ENCODE measurements at places on chromosomes 1 and 21.

DNA sequence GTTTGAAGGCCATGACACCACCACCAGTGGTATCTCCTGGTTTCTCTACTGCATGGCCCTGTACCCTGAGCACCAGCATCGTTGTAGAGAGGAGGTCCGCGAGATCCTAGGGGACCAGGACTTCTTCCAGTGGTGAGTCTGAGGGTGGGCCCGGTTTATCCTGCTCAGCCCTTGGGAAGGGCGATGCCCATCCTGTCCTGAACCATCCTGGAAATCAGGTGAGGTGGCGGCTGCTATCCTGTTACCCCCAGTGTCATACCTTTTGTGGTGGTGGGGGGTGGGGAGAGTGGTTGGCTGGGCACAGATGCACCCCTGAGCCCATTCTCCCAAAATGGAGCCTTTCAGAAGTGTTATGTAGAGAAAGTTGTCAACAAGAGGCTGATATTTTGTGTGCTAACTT lies 16.3 kb downstream of the CYP4B1 start:
- no peak for DNase-seq

DNA sequence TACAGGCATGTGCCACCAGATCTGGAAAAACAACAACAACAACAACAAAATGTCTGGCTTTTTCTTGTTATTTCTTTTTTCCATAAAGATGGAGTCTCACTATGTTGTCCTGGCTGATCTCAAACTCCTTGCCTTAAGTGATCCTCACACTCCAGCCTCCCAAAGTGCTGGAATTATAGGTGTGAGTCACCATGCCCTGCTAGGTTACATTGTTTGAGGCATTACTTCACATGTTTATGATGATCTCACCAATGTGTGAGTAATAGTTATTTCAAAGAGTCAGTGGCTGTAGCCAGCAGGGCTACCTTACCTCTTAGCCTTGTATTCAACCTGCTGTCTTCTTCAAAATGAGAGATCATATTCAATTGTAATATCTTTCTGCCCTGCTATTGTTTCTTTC lies 445.7 kb downstream of the AMY1C start:
- DNase-seq, result no peak

DNA sequence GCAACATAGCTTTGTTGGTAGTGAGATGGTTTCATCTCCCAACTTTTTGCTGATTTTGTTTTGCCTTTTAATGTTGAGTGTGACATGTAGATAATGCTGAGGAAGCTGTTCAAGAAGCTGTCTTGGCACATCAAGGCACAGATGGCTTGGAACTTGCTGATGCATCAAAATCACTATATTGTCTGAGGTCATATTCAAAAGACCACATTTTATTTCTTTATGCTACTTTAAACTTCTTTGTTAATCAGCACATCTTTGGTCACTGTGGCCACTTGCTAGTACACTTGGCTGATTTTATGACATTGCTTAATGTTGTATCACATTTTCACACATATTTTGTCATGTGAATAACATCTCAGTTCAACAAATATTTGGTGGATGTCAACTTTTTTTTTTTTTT lies 87.1 kb upstream of the BCL10 start:
- DNase-seq, result no peak

DNA sequence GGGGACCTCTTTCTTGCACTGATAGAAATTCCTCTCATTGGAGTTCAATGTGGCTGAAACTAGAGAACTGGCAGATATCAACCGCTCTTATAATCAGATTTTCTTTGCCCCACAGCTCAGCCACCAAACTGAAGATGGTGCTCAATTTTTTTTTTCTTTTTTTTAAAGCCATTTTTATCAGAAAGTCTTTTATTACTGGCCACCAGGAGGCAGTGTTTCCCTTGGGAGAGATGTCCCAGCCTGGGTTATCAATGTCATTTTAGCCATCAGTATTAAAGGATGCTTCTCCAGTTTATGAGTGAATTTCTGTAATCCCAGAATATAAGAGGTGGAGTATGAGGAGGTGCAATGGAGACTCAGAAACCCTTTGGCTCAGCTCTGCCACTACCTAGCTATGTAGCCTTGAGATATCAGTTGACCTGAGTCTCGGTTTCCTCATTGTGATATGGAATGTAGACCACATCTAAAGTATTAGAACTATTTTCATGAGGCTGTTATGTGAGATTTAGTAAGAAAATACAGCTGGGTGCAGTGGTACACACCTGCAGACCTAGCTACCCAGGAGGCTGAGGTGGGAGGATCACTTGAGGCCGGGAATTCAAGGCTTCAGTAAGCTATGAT lies 27.6 kb downstream of the CD244 start:
- DNase-seq, result no peak

DNA sequence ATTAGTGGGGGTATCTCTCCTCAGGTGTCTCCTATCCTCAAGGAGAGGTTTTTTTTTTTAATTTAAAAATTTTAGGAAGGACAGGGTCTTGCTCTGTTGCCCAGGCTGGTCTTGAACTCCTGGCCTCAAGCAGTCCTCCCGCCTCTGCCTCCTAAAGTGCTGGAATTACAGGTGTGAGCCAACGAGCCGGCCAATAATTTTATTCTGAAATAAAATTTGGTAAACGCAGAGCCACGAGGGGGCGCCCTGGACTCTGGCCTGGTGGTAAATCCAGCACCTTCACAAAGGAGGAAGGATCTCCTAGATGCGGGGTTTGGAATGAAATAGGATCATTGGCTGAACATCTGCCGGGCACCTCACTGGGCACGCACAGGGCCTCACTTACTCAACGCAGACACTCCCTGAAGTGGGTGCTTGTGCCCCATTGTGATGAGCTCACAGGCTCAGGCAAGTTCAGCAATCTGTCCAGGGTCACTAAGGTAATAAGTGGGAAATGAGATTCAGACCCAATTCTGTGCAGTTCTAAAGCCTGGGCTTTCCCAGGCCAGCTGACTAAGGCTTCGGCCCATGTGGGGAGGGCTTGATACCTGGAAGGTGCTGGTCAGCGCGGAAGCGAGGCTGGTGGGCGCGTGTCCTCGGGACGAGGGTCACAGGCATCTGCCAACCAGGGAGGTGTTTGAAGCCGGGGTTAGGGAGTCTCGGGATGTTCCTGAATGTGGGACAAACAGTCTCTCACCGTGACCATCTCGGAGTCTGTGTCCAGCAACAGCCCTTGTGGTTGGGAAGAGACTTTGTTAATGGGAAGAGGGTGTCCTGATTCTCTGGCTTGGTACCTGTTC lies 32.7 kb upstream of the ETV3 start:
- DNase-seq, result no peak

- DNase-seq, result no peak
These were observed 27.1 kb downstream of the SHISAL2A start for GRCh38 chr1:52659851-52660596.

GRCh38 chr1:170149241-170149640 lies 3.5 kb downstream of the NTMT2 start:
- DNase-seq, result no peak

DNA sequence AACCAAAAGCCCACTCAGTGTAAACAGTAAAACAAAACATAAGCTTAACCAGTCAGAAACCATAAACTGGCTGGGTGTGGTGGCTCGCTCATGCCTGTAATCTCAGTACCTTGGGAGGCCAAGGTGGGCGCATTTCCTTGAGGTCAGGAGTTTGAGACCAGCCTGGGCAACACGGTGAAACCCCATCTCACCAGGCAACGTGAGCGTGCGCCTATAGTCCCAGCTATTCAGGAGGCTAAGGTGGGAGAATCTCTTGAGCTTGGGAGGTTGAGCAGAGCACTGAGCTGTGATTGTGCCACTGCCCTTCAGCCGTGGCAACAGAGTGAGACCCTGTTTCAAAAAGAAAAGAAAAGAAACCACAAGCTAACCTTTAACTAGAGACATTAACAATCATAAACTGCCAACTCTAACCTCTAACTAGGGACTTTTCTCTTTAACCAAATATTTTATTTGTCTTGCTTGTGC lies 13.1 kb upstream of the PRRC2C start:
- DNase-seq, result no peak

- DNase-seq, result no peak
These were observed 60.4 kb downstream of the ATF6 start for GRCh38 chr1:161826478-161826877.

DNA sequence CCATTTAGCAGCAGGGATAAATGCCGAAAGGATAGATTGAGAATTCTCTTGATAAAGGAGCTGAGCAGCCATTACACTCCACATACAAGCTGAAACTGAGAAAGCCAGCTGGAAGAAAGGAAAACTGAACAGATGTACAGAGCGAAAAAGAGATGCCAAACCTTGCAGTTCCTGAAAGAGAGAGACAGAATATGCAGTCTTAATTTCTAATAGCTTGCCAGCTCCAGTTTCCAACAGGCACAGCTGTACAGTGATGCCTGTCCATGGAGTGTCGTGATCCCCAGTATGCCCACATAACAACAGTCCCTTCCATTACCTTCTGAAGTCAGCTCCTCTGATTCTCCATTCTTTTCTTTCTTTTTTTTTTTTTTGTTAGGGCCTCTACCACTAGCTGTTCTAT lies 22.7 kb downstream of the ABL2 start:
- no peak for DNase-seq

DNA sequence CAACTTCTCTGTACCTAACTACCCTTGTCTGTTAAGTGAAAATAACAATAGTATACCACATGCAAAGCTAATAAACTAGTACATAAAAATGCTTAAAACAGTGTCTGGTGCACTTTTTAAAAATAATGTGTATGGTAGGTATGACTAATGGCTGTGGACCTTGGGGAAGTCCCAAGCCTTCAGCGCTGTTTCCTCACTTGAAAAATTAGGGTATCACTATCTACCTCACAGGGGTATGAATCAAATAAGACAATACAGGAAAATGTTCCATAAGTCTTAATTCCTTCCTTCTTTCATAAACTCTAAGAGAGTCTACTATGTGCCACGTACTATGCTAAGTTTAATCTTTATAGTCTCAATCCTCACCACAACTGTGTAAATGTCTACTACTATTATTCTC lies 32.0 kb downstream of the EGLN1 start:
- DNase-seq, result no peak

DNA sequence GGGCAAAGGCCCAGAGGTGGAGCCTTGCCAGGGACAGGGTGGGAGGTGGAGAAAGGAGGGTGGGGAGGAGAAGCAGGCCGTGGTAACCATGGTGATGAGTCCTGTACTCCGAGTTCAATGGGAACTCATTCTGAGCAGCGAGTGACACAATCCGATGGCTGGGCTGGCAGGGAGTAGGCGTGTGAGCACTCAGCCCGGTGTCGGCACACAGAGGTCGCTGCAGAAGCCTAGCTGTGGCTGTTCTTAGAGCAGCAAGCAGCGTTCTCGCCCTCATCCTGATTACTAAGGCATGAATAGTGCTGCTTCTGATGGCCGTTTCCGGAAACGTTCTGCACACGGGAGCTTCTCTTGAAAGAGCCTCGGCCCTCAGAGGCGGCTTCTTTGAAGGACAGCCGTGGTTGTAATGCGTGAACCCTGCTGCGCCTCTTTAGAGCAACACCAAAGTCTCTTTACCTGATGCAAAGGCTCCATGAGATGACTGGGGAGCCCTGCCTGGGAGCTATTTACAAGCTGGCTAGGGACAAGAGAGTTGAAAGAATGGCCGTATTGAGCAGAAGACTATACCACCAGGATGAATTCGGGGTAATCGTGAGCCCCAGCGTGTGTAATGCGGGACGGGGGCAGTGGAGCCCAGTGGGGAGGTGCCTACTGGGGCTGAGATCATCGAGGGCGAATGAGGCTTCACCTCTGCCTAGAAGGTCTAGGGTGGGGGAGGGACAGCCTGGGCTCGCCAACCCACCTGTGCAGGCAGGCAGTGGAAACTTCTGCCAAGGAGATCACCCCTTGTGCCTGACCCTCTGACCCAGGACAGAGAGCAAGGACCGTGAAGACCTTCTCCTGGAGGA lies 72.8 kb upstream of the PAX7 start:
- no peak for DNase-seq

DNA sequence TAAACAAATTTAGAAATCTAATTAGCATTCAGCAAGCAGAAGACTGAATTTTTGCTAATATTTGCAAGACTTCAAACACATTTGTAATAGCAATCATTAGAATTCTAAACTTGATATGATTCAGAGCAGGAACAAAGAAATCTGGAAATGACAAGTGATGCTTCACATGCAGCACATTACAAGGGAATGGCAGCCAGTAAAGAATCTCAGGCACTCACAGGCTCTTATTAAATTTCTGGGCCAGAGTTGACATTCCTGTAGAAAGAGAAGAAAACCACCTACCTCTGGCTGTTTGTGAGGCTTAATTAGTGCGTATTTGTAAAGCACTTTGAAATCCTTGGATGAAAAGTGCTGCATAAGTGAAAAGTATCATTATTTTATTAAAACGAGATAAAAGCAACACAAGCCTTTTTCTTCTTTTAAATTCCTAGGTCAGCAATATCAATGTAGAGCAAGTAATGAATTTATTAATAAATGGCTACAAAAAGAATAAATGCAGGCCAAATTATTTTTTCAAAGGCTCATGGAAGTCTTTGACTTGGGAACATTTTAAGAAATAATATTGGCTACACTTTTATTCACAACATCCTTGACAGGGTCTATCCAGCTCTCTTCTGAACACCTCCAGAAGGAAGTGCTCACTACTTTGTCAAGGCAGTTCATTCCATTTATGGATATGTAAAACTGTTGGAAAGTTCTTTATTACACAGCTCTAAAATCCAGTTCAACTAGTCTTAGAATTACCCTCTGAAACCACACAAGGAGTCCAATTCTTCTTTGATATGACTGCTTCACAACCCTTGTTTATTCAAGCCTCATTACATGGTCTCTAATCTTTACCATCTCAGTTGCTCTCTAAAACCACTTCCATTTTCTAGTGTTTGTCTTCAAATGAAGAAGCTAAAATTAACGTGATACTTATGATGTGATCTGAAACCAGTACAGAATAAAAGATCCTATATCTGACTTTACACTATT lies 32.1 kb upstream of the SCYL3 start:
- no peak for DNase-seq

GRCh38 chr1:199982606-199983005 lies 44.9 kb upstream of the NR5A2 start:
- DNase-seq, result no peak

- DNase-seq, result no peak
These were observed 210.2 kb upstream of the DMRTA2 start for GRCh38 chr1:50633465-50633864.

DNA sequence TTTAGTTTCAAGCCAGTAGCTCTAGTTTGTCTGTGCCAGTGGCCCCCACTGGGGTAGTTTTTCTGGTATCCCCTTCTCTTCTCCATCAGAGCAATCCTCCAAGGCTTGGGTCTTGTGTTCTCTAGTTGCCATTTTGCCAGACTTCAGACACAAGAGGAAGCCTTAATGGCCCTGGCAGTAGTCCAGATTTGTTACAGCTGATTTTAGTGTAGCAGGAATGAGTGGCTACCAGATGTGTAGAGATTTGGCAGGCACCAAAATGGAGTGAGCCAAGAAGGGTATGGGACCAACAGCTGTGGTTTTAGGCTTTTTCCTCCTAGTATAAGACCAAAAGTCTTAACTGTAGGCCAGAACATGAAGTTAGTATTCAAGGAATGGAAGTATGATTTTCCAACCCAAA lies 56.8 kb downstream of the ACP6 start:
- DNase-seq, result no peak

All from GM18507 (cell line).